AG04449 (cell line): ENCODE measurements at places on chromosomes 16 and 17.

GRCh38 chr17:40348136-40348504 lies 16.4 kb downstream of the GJD3 start:
- no peak for DNase-seq

- DNase-seq, result no peak
Observed at GRCh38 chr17:73533127-73533526, 111.1 kb downstream of the SDK2 start.

DNA sequence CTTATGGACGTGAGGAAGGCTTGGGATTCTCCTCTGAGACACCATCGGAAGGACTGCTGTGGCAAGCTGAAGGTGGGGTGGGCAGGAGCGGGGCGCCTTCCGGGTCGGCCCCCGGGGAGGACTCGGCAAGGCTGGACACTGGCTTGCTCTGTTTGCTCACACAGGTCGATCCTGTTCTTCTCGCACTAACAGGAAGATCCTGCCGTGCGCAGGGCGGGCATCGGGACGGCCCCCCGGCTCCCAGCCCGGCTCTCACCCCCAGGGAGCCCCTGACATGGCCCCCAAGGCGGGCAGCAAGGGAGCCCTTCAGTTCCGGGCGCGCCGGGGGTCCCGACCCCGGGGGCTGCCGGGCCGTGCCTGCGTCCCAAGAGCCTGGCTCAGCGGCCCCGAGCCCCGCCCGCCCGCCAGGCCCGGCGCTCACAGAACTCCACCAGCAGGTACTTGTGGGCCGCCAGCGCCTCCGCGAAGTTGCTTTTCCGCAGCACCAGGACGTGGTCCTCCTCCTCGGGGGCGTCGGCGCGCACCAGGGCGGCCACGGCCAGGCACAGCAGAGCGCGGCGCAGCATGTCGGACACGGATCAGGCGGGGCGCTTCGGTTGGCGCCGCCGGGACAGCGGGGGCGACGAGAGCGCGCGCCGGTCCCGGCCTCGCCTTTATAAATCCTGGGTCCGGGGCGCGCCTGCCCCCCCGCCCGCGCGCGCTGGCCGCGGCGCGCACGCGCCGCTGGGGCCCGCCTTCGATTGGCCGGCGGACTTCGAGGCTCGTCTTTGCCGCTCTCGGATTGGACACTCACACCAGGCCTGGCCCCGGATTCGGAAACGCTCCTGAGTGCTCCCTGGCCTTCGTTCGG lies at the start of gene P4HB:
Gene P4HB, minus strand, starts transcription at position 630 of the 850 bp plus-strand sequence. Its CDS starts 64 bp downstream, at position 566.
- DNase-seq, result no peak

DNA sequence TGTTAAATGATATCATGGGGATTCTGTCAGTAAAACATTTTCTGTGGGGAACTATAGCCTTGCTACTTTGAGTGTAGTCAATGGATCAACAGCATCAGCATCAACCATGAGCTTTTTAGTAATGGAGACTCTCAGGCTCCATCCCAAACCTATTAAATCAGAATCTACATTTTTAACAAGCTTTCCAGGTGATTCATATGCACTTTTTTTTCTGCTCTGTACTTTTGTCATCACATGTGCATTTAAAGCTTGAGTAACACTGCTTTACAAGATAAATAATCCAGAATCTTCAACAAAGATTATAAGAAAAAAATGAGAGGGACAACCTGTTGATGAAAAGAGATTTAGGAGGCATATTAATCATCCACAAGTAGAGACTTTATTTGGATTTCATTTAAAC lies 23.5 kb downstream of the NUP93 start:
- no peak for DNase-seq

DNA sequence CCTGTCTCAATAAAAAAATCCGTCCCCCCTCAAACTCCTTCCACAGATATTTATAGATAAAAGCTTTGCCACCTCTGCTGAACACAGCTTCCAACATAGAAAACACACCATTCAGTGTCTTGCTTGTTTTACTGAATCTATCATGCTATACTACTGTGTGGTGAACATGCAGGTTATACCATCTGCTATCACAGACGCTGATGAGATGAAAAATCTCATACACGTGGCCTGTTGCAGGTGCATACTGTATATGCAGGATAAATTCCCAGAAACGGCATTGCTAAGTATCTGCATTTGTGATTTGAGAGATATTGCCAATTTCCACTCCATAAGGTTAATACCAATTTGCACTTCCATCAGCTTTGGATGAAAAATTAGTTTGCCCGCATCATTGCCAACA lies 30.4 kb upstream of the IL34 start:
- no peak for DNase-seq

GRCh38 chr17:12398441-12399051 lies 267.1 kb upstream of the MYOCD start:
- DNase-seq, result no peak

- no peak for DNase-seq
Observed at GRCh38 chr17:9844153-9844552, 18.4 kb downstream of the GLP2R start.

DNA sequence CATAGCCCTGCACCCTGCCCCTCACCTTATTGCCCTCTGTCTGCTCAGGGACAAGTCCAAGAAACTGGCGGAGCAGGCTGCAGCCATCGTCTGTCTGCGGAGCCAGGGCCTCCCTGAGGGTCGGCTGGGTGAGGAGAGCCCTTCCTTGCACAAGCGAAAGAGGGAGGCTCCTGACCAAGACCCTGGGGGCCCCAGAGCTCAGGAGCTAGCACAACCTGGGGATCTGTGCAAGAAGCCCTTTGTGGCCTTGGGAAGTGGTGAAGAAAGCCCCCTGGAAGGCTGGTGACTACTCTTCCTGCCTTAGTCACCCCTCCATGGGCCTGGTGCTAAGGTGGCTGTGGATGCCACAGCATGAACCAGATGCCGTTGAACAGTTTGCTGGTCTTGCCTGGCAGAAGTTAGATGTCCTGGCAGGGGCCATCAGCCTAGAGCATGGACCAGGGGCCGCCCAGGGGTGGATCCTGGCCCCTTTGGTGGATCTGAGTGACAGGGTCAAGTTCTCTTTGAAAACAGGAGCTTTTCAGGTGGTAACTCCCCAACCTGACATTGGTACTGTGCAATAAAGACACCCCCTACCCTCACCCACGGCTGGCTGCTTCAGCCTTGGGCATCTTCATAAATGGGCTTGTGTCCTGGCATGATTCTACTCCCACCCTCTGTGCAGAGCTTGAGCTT lies 6.3 kb upstream of the NFATC3 start:
- no peak for DNase-seq
